ENCODE measurements at places on chromosomes 12 and 14.

DNA sequence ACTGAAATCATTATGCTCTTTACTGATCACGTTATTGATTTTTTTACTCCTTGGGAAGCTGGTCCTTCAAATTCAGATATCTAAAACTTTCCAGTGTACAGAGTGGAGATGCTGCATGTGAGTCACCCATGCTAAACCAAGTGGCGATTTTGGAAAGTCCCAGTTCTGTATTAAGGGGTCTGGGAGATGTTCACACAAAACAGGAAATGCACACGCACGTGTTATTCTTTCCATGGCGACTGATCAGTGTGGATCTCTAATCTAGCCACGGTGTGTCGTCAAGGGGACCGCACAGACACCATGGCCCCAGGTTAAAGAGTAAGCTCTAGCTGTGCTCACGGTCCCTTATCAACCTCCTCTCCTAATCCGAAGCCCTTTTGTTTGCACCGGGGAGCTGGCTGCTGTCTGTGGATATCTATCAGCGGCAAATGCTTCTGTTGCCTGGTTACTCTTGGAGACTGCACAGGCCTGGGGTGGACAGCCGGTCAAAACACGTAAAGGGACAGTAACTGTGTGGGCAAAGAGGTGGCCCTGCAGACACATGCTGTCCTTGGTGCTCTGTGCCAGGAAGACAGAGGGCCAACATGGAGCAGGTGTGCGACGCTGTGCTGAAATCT lies 96.6 kb downstream of the RIMBP2 start:
- no peak for DNase-seq

GRCh38 chr12:50637870-50638481 lies 125.9 kb upstream of the ATF1 start:
- DNase-seq = peak; percentile 35

- no peak for DNase-seq
These were observed 64.9 kb downstream of the TSPAN11 start for GRCh38 chr12:30991466-30991865.

DNA sequence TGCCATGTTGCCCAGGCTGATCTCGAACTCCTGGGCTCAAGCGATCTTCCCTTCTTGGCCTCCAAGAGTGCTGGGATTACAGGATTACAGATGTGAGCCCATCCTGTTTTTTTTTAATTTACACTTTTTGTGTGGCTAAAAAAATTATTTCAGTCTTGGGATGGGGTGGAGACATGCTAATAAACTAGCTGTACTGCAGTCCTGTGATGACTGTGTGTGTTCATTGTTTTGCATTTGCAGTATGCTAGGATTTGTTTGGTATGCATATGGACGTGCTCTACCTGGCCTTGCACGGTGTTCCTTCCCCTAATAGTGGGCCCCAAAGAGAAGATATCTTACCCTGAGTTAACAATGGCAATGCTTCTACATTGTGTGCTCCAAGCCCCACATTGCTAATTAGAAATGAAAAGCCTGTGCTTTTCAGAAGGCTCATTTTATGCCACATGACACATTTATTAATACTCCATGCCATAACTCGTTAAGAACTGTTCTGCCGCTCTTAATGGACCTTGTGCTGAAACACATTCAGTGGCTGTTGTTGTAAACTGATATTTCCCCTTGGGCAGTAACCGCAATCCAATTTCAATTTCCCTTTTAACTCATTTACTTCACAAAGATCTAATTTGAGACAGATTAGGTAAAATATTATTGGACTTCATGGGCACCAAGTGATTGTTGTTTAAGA lies 86.4 kb downstream of the SCN8A start:
- no peak for DNase-seq

GRCh38 chr14:101962503-101962874 lies 1.9 kb upstream of the DYNC1H1 start:
- DNase-seq = no peak

DNA sequence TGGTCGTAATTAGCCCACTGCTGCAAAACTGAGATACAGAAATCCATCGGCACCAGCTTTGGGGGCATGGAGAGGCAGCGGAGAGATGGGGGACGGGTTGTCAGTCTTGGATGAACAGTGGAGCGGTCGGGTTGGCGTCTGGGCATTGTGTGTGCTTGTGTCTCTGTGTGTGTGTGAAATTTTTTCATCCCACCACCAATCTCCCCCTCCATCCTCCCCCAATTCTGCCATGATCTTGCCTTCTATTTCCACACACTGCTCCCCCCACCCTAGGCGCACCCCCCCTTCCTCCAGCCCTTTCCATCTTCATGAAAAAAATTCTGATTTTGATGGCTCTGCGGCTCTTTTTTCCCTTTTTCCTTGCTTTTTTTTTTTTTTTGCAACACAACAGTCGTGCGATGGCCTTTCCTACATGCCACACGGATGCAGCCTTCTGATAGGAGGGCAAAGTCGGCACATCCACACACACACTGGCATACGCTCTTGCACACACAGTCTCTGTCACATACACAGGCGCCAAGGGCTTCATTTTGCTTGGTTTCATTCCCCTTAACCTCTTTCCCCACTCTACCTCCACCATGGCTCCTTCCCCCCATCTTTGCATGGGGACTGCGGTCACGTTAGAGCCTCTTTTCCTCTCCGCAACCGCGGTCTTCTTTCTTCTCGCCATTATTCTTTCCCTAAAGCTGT lies 3.3 kb downstream of the NRXN3 start:
- DNase-seq = no peak

DNA sequence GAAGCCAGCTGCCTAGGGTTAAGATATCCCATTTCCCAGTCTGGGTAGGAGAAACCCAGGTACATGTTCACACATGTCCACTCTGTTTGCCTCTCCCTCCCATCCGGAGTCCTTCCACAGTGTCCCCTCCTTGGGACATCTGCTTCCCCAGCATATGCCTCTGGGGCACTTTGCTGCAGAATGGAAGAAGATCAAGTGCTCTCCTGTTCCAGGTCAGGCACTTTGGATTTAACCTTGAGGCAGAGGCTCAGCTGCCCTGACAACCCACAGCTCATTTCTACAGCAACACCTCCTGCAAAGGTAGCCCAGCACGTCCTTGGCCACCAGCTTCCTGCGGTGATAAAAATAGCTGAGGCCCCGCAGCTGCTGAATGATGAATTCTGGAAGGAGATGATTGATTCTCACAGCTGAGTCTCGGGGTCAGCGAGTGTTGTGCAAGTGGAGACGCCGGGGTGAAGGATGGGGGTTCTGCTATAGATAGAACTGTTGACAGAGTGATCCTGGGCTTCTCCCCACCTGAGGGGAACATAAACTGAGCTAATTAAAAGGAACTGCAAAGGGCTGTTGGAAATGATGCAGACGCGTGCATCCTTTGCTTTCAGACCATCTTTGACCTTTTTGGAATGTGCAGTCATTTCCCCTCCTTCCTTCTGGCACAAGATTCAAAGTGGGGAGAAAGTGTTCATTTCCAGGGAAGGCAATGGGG lies 145.0 kb downstream of the SLC38A6 start:
- DNase-seq = no peak

GRCh38 chr14:94622653-94623421 lies 10.6 kb downstream of the SERPINA3 start:
- no peak for DNase-seq

DNA sequence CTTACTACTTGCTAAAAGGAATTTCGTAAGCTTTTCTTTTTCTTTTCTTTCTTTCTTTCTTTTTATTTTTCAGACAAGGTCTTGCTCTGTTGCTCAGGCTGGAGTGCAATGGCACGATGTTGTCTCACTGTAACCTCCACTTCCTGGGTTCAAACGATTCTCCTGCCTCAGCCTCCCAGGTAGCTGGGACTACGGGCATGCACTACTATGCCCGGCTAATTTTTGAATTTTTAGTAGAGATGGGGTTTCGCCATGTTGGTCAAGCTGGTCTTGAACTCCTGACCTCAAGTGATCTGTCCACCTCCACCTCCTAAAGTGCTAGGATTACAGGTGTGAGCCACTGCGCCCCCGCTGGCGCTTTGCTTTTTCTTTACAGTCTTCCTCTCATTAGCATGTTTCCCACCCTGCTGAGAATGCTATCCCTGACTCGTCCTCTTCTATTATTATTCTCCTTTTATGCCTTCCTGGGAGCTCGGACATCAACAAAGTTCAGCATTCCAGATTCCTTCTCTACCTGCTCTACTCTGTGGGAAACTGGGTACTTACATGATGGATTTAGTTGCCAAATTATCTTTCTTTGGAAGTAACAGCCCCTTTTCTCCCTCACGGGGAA lies 3.1 kb downstream of the MTHFD1 start:
- DNase-seq = no peak

DNA sequence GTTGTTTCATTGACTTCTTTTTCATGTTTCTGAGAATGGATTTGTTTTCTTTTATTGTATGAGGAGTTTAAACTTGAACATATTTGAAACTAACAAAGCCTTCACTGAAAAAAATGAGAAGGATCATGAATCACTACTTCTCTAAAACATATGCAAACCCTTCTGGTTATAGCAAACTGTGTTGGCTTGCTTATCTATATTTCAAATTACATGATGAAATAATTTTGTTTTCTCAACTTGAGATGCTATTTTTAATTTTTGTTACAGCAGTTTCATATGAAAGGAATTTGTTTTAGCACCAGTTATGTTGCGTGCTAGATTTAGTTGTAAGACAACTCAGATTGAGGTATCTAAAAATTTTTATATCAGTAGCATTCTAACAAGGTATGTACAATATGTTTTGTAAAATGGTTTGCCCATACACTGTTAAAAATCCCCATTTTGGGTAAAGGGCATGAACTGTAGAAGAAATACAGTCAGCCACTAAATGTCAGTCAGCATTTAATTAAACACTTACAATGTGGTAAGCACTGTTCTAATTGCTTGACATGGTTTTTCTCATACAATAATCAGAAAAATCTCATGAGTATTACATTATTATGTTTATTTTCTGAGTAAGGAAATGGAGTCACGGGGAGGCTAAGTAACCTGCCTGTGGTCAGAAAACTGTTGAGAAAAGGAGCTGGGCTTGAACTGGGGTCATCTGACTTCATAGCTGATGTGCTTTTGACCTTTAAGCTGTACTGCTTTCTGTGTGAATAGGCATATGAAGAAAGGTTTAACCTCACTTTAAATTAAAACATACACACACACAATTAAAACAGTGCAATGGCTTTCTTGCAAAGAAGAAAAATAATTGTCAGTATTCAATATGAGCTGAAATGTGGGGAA lies 105.7 kb downstream of the PLEKHA5 start:
- DNase-seq = peak; percentile 61

GRCh38 chr14:37590428-37591139 lies 4.5 kb downstream of the FOXA1 start:
- no peak for DNase-seq

DNA sequence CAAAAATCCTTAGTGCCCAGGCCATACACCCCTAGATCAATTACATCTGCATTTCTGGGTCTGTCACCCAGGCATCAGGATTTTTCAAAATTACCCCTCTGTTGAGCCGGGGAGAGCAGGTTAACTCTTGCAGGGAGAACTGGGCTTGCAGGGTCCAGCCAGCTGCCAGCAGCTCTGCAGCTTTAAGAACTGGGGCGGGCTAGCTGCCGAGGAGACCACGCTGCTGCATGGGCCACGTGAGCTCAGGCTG lies at the start of gene DGLUCY:
Gene DGLUCY, plus strand, starts transcription at position 245 of the 250 bp plus-strand sequence. CDS start 46,222 bp downstream, outside the sequence.
- peak; percentile 87 for DNase-seq

DNA sequence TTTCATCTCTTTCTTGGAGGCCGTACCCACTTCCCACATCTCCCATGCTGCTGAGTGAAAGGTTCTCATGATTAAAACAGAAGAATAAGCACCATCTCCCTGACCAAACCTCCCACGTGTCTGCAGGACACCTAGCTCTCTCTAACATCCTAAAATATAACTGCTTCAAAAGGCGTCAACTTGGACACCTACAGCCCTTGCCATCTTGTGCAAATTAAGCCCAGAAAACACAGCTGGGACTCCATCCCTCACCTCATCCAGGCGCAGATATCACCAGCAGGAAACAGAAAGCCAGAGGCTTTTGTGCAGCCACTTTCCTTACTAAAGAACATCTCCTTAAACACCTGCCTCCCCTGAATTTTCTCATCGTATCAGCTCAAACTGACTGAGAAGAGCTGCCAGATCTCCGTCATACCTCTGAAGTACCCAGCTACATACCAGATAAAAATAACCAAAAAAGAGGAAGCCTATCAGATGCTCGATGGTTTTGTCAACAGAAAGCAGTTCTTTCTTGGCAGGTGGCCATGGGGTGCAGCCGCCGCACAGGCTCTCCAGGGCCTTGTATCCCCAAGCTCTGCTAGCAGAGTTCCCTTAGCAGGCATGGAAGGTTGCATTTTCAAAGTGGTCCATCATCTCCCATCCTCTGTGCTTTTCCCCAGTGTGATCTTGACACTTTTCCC lies 28.8 kb downstream of the MAP3K9 start:
- peak; percentile 46 for DNase-seq

GRCh38 chr12:58419196-58419760 lies 477.9 kb downstream of the ATP23 start:
- no peak for DNase-seq

DNA sequence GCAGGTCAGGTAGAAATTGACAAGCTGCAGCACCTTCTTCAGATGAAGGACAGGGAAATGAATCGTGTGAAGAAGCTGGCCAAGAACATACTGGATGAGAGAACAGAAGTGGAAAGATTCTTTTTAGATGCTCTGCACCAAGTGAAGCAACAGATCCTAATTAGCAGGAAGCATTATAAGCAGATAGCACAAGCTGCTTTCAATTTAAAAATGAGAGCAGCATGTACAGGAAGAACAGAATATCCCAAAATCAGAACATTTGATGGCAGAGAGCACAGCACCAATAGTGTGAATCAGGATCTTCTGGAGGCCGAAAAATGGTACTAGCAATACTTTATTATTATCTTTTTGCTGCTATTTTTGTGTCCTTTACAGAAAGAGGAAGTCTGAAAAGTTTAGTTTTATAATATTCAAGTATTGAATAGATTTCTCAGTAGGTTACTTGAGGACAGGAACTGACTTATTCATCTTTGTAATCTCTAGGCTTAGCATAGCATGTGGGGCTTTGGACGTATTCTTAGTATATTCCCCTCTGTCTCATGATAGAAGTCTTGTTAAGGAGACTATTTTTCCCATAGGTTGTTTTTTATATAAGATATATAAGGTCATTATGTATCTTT lies 30.8 kb downstream of the BBOF1 start:
- DNase-seq = no peak

DNA sequence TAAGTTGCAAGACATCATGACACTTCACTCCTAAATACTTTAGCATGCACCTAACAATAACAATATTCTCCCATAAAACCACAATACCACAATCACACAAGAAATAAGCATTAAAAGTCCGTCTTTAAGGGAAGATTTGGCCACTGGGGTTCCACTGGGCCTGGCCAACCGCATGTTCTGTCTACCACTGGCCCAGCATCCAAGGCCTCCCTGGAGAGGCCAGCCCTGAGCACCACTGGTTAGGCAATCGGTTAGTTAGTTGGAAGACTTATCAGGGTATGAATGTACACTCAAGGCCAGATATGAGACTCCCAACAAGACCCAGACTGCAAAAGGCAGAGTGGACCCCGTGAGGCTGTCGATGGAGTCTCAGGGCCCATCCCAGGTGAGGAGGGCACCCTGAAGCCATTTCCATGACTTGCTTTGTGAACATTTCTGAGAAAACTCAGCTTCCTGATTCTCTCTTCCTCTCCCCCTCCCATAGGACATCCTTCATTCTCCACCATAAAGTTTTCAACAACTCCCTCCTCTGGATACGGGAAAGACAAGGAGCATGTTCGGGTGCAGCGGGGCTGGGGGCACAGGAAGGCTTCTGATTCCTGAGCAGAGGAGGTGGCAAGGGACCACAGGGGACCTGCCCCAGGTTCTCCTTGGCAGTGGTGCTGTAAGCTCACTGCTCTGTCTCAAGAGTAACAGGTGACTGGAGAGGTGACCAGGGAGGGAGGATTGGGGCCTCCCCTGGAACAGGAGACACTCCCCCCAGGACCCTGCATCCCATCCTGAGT lies 5.9 kb downstream of the PXN start:
- no peak for DNase-seq
